Tibial nerve (tissue), 4 donors: ENCODE measurements at places on chromosomes 3 and 15. TPM values are rescaled to one million over a fixed set of nuclear protein-coding genes. Genes with fewer than 3 reads are reported as not detected.

DNA sequence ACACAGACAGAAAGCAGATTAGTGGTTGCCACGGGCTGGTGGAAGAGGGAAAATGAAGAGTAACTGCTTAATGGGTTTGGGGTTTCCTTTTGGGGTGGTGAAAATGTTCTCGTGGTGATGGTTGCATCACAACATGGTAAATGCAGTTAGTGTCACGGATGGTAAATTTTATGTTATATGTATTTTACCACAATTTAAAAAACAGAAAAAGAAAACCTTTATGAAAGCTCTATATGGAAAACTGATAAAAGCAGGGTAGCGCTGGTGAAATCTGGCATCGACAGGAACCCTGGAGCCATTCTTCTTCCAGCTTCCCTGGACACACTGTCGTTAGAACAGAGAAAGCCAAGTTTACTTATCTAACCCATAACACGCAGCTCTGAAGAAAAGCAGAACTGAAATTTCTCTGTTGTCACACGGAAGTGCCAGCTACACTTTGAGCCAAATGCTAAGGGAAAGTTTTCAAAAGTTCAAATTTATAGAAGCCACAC, 287.7 kb upstream of the NR2F2 start:
- DNase-seq = no peak

DNA sequence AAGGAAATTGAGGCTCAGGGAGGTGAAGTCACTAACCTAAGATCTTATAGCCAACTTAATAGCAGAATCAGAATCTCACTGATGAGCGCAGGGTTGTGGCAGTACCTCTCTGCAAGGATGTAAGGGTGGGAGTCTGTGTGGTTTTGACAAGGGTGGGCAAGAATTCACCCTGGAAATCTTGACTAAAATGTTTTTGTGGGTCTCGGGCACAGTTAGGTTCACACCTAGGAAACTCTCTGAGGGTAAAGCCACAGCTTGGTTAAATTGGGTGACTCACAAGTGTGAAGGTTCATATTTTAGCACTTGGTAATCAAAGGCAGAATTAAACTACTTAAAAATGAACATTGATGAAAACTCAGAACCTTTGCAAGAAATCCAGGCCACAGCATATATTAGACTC, 178.2 kb upstream of the EOMES start:
- DNase-seq = no peak

- no peak for DNase-seq
These were observed 32.1 kb upstream of the EBLN2 start for GRCh38 chr3:73029321-73029796.

- no peak for DNase-seq
These were observed 130.3 kb downstream of the SLCO3A1 start for GRCh38 chr15:91983729-91984340.

- no peak for DNase-seq
These were observed 5.8 kb upstream of the USP50 start for GRCh38 chr15:50552238-50552637.

DNA sequence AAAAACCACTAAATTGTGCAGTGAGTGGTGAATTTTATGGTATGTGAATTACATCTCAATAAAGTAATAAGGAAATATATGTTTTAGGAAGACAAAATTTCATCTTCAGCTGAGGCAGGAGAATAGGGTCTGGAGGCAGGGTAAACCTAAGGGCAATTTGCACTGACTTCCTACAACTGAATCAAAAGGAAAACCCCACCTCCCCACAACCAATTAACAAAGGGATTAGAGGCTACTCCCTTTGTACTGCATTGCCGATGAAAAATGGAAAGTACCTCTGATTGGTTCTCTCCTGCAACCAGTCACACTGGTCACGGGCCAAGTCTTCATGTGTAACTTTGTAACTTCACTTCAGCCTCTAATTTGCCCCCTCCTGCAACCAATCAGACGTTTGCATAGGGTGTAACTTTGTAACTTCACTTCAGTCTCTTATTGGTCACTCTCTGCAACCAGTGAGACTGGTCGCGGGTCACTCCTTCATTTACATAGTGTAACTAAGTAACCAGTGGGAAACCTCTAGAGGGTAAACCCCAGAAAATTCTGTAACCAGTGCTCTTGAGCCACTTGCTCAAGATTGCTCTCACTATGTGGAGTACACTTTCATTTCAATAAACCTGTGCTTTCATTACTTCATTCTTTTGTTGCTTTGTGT, 244.5 kb downstream of the CNTN4 start:
- DNase-seq = no peak

GRCh38 chr15:57321973-57322601, 54.2 kb upstream of the CGNL1 start:
- DNase-seq = no peak

GRCh38 chr3:98262046-98262445, 2.0 kb upstream of the OR5H6 start:
- DNase-seq = no peak

DNA sequence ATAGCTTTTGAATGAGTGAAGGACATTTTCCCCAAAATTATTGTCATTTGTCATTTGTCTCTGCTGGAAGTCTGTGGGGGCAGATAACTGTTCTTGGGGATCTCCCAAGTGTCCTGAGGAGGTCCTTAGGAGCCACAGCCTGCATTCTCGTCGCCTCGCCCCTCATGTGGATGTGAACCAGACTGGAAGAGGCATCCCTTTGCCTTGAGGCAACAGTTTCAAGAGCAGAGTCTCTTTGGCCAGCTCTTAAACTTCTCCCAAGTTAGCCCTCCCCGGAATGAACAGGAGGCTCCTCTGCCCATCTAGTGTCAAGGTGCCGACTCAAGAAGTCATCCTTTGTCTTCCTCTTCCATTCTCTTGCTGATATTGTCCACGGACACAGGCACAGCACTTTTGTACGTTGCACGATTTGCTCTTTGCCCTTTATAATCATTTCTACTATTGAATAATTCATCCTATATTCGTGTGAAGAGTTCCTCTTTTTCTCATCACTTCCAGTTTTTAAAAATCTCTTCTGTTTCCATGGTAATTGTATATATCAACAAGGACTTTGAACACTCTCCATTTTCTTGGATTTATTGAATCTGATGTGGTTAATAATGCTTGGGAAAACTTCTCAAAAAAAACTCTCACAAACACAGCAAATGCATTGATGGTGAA, 40.8 kb upstream of the CD47 start:
- DNase-seq = no peak

- DNase-seq = no peak
These were observed 35.6 kb upstream of the LIPC start for GRCh38 chr15:58396181-58396580.

GRCh38 chr15:40696228-40696627, 1.3 kb downstream of the RAD51 start:
- DNase-seq = no peak

DNA sequence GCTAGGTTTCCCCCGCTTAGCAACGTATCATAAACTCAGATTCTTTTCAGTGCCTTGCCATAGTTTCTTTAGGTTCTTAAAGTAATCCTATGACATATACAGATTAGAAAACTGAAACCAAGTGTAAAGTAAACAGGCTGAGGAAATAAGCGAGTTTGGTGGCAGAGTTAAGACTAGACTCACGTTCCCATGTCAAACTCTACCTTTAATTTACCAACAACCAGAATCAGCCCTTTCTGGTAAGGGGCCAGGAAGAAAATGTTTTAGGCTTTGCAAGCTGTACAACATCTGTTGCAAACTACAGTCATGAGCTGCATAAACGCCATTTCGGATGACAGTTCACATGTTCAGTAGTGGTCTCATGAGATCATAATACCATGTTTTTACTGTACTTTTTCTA, 128.0 kb upstream of the PRICKLE2 start:
- DNase-seq = no peak

DNA sequence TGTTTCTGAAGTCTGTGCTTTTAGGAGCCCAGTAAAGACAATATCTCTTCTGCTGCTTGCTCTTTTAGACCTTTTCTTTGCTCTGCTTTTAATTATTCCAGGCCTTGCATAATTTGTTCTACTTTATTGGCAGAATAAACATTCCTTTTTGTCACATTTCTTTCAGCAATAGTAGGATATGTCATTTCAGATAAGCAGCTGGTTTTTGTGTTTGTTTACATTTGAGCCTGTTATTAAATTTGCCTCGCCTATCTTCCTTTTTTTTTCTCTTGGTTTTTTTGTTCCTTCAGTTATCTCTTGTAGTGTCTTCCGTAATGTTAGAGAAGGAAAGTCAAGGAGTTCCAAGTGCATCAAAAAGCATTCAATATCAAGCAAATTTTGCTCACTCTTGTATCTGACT, 16.4 kb downstream of the ZNF654 start:
- DNase-seq = no peak

DNA sequence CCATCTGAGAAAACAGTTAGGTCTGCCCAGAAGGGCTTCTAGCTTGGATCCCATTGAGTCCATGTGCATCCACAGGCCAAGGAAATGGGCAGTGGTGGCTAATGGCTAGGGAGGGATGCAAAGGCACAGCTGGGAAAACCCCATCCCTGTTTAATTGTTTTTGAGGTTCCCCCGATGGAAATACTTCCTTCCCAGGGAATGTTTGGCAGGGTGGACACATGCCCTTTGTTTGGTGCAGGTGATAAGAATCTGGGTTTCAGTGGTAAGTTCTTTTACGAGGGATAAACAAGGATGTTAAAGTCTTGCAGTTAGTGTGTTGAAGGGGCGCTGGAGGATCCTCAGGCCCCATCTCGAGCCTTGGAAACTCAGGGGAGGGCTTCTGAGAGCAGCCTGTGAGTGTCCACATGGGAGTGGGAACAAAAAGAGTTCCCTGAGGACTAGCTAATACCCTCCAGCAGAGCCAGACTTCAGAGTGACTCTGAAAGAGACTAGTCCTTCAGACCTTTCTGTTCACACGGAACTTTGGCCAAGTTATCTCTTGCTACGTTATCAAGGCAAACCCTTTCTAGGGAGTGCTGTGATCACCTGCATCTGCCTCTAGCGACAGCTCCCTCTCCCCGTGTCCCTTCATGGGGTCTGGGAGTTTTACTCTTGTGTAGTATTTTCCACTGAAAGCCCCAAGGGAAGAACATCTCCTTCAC, 17.4 kb downstream of the PTPRG start:
- DNase-seq = no peak

GRCh38 chr15:31338318-31338878, 11.8 kb downstream of the KLF13 start:
- no peak for DNase-seq

GRCh38 chr3:15781131-15781530, 16.6 kb downstream of the ANKRD28 start:
- no peak for DNase-seq

- DNase-seq = no peak
These were observed 2.2 kb downstream of the HOMER2 start for GRCh38 chr15:82950295-82950694.

Gene SNX4
- 39.0 TPM for total RNA-seq

Gene MUC13
- not detected for total RNA-seq

Gene CERS3
- not detected for total RNA-seq

Gene PLIN1
- 144 TPM for total RNA-seq

Gene SEMA5B
- 6.7 TPM for total RNA-seq

Gene PLA1A
- 2.5 TPM for total RNA-seq
